ENCODE measurements at places on chromosomes 4 and X.
A peak's percentile ranks its signal among the peaks of the same experiment; 100 is the strongest.

DNA sequence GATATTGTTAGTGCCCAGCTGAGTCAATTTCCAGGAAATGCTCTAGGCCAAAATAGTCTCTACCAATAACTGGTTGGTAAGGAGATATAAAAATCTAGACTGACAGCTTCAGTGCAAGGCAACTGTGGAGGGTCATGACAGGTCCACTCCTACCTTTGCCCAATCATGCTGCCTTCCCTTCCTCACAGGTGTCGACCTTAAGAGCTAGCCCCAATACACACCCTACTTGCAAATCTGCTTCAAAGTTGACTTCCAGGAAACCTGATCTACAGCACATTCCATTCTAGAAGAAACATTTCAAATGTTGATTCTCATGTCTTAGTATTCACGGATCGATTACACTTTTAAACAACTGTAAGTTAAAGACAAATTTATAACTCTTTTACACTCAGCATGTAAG lies 1455.5 kb downstream of the TECRL start:
- DNase-seq = no peak

- no peak for DNase-seq
Observed at GRCh38 chr4:139060591-139060990, 45.0 kb downstream of the NOCT start.

GRCh38 chrX:1464971-1465285 lies 12.2 kb upstream of the ASMTL start:
- no peak for DNase-seq

DNA sequence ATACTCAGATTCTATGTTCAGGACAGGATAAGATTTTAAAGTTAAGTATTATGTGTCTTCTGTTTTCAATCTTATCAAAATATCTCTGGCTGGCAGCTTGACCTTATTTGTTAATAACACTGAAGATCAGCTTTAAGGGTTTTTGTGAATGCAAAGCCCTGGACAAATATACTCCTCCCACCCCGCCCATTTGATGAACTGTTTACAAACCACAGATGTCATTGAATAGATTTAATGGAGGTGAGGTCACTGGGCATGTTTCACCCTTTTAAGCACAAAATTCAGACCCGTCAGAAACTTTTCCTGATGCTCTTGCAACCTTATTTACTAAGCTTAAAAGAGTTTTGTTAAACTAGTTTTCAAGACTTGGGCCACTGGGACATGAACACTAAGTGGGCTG lies 10.1 kb upstream of the CXCL8 start:
- no peak for DNase-seq

GRCh38 chr4:5899881-5900280 lies 7.0 kb upstream of the CRMP1 start:
- no peak for DNase-seq

DNA sequence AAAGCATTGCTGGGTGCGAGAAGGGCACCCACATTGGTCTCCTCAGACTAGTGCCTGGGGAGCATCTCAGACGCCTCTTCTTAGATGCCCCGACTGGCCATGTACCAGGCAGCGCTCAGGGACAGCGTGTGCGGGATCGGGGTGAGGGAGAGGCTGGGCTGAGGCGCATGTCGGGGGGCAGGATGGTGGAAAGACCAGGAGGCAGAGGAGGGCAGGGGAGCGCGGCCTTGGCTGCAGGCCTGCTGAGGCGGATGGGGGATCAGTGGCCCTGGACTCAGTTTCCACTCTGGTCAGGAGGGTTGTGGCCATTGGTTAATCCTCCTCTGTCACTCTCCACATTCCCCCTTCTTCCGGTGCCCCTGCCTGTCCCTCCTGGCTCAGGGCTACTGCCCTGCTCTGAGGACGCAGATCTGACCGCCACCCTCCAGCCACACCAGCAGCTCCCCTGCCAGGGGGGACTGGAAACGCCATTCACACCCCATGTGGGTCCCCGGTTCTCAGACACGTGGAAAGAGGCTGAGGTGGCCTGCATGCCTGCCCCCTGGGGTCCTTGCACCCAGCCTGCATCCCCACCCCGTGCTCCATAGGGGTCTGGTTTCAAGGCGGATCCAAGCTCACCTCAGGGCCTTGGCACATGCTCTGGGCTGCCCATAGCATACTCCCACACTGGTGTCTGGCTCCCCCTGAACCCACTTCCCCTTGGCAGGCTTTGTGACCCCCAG lies 105.9 kb downstream of the CPZ start:
- no peak for DNase-seq

DNA sequence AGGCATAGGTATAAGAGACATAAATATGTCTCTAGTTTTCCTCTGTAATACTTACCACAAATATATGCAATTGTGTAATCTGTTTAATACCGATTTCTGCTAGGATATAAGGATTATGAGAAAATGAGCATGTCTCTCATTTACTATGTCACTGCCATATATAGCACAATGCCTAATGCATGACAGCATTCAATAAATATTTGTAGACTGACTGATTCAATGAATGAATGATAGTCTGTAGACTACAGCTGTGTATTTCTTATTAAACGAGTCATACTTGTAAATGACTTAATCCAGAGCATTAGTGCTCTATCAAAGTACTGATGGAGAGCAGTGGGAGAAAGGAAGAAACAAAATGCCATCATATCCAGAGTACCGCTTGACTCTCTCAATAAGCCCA lies 175.6 kb downstream of the PPP3CA start:
- peak; percentile 31 for DNase-seq

GRCh38 chrX:136961594-136962135 lies 72.1 kb downstream of the GPR101 start:
- no peak for DNase-seq

DNA sequence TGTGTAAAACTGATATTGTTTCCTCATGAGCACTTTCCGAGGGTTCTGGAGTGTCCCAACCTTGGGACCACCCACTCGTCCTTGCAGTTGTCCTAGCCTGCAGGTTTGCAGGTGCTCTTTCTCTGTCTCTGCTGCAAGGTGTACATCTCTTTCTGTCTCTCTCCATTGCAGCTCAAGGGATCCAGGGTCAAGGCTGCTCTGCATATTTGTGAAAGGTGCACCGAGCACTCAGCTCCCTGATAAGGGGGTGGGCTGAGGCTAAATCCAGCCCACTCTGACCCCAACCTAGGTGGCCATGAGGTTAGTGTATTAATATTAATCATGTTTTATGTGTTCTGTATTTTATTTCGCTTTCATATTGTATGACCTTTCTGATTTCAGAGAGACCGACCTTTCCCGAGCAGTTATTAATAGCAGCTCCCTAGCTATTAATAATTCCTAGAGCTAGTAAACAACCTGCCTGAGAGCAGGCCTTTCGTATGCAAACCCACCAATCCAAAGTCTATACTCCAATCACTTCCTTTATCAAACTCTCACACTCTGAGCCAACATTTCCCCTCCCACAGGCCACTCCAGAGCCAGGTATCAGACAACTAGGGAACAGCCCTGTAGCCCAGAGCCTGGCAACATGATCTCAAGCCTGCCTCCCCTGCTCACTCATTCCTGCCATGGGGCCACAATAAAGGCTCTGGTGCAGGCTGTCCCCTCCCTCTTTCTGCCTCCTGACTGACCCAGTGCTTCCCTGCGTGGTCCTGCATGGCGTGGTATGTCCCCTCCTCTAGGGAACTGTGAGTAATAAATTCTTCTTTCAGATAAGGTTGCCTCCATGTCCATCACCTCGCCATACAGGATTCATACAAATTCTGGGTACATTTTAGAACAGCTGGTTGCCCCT lies 73.9 kb downstream of the SLC2A9 start:
- DNase-seq = no peak

DNA sequence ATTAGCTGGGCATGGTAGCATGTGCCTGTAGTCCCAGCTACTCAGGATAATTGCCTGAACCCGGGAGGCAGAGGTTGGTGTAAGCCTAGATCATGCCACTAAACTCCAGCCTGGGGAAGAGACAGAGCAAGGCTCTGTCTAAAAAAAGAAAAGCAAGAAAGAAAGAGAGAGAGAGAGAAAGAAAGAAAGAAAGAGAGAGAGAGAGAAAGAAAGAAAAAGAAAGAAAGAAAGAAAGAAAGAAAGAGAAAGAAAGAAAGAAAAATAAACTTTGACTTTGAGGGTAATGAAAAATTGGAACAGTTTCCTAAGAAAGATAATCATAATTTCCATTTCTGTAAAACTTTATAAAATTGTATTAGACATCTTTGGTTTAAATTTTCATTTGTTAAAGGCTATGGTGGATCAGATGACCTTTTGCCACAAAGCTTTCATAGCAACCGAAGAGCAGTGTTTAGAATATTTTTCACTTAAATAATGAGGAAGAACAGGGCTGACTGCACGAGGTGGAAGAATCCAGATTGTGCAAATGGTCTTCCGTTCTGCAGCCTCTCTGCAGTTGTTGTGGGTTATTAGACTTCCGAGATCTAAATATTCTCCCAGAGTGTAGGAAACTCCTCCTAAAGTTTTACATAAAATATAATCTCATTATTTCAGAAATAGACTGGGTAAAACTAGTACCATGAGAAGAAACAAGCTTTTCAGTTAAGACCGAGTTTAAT lies 55.9 kb downstream of the RBM47 start:
- no peak for DNase-seq

GRCh38 chr4:114783215-114783595 lies 184.6 kb downstream of the UGT8 start:
- no peak for DNase-seq

GRCh38 chr4:150280081-150280895 lies 202.0 kb downstream of the DCLK2 start:
- peak; percentile 98 for DNase-seq

DNA sequence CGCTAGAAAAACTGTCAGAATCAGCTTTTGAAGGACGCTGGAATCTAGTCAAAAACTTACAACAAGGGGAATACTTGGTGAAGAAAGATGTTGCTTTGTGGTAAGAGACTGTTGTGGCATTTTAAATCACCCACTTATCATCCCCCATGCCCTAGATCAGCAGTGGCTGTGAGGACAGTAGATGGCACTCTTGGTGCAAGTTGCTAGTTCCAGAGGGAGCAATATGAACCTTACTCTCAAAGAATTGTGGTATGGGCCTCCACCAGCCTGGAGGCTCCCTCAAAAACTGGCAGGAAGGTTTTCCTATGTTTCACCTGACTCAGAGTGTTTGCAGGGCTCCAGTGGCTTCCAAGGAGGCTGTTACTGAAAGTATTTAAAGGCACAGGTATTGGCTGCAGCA lies 37.7 kb upstream of the SLC16A2 start:
- peak; percentile 4 for DNase-seq

DNA sequence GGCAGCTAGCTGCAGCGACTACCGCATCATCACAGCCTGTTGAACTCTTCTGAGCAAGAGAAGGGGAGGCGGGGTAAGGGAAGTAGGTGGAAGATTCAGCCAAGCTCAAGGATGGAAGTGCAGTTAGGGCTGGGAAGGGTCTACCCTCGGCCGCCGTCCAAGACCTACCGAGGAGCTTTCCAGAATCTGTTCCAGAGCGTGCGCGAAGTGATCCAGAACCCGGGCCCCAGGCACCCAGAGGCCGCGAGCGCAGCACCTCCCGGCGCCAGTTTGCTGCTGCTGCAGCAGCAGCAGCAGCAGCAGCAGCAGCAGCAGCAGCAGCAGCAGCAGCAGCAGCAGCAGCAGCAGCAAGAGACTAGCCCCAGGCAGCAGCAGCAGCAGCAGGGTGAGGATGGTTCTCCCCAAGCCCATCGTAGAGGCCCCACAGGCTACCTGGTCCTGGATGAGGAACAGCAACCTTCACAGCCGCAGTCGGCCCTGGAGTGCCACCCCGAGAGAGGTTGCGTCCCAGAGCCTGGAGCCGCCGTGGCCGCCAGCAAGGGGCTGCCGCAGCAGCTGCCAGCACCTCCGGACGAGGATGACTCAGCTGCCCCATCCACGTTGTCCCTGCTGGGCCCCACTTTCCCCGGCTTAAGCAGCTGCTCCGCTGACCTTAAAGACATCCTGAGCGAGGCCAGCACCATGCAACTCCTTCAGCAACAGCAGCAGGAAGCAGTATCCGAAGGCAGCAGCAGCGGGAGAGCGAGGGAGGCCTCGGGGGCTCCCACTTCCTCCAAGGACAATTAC lies 1.4 kb downstream of the AR start:
- no peak for DNase-seq

- peak; percentile 31 for DNase-seq
Observed at GRCh38 chr4:136562834-136563233, 969.5 kb downstream of the PCDH18 start.

- DNase-seq = no peak
Observed at GRCh38 chr4:174045381-174045780, 238.1 kb downstream of the FBXO8 start.

DNA sequence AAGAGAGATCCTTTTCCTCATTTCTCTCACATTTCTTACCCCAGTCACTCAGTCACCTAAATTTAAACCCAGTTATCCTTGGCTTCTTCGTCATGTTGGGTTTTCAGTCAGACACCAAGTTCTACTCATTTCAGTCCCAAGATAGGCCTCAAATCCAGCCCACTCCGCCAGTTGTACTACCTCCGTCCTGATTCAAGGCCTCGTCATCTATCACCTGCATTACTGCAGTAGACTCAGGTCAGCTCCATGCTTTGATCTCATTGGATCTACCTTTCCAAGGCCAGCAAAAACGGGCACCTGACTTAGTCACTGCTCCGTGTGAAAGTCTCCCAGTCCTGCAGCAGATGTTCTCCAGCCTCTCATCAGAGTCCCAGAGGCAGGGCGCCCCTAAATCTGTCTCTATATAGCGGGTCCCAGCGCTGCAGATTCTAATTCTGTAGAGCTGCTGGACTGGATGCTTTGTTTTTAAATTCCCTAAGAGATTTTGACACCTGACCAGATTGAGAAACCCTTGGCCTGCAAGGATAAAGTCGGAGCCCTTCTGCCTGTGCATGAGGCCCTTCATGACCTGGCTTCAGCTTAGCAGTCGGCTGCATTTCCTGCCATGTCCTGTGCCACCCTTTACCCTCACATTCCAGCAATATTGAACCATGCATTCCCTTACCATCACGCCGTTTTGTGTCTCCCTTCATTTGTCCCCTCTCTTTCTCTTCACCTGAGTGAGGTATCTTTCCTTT lies 53.7 kb downstream of the ZFX start:
- DNase-seq = no peak

DNA sequence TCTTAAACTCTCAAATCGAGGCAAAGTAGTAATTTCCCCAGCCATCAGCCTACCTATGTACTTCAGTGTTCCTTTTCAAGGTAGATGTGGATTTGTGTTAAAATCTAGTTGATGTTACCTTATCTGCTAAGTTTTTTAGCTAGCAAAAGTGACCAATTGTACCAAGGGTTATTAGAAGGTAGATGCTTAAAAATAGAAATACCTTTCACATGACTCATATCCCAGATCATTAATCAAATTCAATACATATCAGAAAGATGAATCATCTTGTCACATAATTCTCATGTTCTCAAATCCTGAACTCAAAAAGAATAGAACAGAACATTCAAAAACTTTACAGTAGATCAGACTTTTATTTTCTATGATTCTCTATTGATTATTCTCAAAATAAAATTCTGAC lies 3.5 kb downstream of the ENAM start:
- peak; percentile 63 for DNase-seq

- DNase-seq = no peak
Observed at GRCh38 chr4:163271555-163272127, 60.8 kb downstream of the NPY1R start.

GRCh38 chr4:53576071-53576617 lies 15.1 kb downstream of the LNX1 start:
- DNase-seq = no peak
